ENCODE measurements at places on chromosomes 11 and 22.

- DNase-seq: no peak
Observed at GRCh38 chr11:2869561-2870427, 15.8 kb downstream of the CDKN1C start.

DNA sequence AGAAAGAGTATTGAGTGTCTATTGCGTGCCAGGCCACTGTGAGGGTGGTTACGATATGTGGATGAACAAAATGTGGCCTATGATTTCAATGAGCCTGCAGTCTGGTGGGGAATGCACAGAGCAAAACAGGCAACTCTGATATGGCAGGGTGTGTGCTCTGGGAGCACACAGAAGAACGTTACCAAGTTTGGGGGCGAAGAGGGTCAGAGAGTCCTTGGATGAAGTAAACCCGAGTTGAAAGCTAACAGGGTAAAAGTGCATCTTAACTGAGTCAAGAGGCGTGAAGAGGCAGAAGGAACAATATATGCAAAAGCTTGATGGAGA is 258 bp downstream of the CFAP68 start:
- DNase-seq: no peak

DNA sequence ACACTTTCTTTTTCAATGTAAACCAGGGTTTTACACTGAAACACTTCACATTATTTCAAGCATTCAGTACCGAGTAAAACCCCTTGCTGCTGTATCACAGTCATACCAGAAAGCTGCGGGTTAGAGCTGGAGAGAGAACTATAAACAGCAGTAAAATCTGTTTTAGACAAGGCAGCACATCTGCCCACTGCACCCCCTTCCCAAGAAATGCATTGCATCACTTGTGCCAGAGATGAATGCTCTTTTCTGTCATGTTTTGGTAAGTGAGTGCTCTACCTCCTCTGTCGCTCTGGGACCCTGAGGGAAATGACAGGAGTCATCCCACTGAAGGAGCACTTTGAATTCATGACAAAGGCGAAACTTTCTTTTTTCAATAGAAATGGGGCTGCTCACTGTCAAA is 107.2 kb downstream of the MAML2 start:
- DNase-seq: no peak

GRCh38 chr11:6968816-6969215 is 42.6 kb downstream of the ZNF215 start:
- no peak for DNase-seq

- DNase-seq: no peak
Observed at GRCh38 chr22:23306438-23306921, 126.2 kb downstream of the BCR start.

Measured in H1 (cell line).